ENCODE measurements at places on chromosomes 12 and 14.

- no peak for DNase-seq
These were observed 22.3 kb upstream of the BCDIN3D start for GRCh38 chr12:49865109-49865781.

DNA sequence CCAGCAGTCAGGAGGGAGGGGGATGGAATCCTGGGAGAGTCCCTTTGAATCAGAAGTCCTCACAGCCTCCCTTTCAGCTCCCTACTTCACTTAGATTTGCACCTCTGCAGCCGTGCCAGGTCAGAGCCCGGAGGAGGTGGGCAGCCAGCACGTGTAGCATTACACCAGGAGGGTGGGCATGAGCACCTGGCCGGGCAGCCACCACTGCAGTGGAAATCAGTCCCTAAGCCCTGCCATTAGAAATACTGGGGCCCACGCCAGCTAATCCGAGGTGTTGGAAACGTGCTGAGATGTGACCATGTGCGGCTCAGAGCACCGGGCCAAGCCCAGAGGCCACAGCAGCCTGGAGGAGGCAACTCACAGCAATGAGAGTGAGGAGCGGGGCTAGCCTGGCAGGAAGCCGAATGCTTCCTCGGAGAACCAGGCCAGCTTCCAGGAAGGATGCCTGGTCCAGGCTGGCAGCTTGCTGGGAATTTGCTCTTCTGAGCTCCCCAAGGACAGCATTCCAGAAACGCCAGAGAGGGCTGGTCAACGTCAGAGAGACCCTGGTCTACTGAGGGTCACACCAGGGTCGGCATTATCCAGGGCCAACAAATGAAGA is 9.4 kb upstream of the CACNA2D4 start:
- no peak for DNase-seq

GRCh38 chr12:93621986-93622385 is 49.5 kb downstream of the SOCS2 start:
- DNase-seq = no peak

DNA sequence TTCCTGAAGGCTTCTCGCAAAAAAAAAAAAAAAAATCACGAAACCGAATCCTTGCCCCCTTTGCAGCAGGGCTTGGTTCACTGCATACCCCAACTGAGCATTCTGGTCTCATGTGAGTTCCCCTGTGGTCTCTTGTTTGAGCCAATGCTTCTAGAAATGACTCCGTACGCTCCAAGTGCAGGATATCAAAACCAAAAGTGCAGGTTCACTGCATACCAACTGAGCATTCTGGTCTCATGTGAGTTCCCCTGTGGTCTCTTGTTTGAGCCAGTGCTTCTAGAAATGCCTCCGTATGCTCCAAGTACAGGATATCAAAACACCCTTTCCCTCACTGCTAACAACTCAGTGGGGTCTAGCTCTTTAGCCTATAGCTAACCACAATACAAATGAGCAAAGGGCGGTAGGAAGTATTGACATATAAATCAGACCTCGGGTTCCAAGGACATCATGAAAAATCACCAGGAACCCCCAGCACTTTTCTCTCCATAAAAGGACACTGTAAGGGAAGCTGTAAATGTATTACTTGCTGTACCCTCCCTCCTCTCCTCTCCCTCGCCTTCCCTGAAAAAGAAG is 206.3 kb upstream of the NOS1 start:
- DNase-seq = no peak

DNA sequence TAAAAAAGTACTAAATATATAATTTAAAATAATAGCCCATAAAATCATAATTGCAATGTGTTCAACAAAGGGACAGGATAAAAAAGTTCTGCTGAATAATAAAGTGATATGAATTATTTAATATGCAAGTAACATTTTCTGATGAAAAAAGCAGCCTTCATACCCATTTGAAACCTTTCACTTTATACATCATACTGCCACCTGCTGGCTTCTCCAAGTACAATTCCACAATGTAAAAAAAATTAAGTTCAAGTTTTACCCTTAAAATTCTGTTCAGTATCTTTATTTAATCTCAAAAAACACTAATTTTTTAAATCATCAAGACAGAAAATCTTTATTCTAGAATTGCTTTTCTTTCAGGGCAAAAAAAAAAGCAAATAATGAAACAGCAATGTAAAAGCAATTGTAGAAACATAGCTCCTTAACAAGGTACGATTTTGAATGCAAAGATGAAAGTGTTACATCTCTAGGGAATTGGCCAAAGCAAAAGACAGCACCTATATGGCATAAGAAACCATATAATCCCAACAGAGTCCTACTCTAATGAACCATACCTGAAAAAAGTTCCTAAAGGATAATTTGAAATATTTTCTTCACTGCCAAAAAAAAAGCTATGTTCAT is 15.0 kb downstream of the MDM1 start:
- peak; percentile 56 for DNase-seq

GRCh38 chr12:46920499-46920898 is 94.7 kb upstream of the SLC38A4 start:
- DNase-seq = no peak

- DNase-seq = no peak
These were observed 287.8 kb upstream of the KITLG start for GRCh38 chr12:88868050-88868449.

GRCh38 chr14:69680297-69680696 is 68.9 kb downstream of the SUSD6 start:
- DNase-seq = no peak

DNA sequence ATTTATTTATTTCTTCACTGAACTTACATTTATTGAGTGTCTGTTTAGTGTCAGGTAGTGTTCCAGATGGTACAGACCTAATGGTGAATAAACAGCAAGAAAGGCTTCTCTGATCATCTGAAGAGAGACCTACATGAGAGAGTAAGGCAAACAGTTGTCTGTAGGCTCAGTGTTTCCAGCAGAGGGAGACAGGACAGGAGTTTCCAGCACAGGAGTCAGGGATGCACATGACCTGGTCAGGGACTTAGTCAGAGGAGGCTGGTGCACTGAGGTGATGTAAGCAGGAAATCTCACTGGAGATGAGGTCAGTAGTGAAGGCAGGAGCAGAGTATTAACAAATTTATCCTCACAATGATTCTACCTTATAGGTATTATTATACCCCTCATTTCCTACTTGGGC is 233.2 kb downstream of the MDGA2 start:
- DNase-seq = peak; percentile 37

- DNase-seq = peak; percentile 79
These were observed 126.9 kb upstream of the KRAS start for GRCh38 chr12:25377469-25378177.

DNA sequence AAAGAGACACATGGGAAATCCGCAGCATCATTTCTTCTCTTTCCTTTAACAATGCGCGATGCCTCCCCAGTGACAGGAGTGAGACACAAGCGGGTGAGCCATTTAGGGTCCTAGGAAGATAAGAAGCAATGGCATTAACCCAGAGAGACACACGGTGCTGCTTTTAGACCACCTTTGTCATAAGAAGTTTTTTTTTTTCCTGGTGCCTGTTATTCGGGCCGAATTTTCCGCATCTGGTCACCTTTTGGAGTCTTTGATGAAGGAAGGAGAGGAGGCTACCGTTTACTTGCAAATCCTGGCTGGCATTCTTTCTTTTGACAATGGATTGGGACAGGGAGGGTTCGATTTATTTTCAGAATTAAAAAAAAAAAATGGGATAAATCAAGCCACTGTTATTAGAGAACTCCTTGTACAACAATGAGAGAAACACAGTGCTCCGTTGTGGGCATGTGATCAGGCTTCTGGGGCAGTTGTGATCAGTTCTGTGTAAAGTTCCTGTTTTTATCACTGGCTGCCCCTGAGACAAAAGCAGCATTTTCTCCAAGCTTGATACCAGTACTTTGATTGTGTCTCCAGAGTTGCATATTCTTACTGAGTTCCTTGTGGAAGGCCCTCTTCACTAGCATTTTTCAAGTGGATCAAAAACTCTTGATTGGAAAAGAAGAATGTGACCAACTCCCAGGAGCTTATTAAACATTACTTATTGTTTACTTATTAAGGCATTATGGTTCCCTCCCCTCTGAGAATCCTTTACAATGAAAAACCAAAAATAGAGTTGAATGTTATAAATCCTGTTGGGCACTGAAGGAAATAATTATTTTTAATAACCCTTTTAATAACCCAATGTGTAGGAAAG is 1.1 kb downstream of the DIP2B start:
- peak; percentile 28 for DNase-seq

DNA sequence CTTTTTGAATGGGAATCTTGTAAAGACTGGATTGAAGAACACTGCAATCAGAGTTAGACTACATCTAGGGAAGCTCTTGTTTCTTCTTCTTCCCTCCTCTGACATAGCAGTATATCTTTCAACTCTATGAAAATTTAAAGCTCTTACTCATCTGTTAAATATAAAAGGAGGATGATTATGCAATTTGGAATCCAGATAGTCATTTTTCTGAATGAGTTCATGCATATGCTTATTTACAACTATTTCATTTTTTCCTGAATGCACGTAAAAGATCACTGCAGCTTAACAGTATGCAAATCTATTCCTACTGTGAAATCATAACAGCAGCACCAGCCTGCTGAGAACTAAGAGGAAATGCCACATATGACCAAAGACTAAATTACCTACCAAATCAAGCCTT is 133.5 kb upstream of the TMCC3 start:
- peak; percentile 67 for DNase-seq

- no peak for DNase-seq
These were observed 28.6 kb downstream of the PACS2 start for GRCh38 chr14:105343194-105343593.

- DNase-seq = peak; percentile 96
These were observed 824 bp downstream of the TBK1 start for GRCh38 chr12:64452559-64453329.

DNA sequence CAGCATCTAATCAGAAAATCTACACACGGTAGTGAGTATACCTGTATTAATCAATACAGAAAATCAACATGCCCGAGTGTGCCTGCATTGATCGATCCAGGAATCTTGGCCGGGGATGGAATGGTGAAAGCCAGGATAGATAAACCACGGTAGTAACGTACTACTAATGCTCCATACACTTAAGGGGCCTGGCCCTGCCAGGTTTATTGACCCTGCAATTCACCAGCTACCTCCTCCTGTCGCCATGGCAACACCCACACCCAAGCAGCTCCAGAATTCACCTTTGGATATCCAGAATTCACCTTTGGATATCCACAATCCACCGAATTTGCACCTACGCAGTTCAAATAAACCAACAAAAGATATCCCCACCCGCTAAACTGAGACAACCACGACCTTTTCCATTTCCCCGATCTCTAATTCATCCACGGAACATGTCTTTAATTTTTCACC is 14.8 kb upstream of the CALM1 start:
- DNase-seq = no peak

DNA sequence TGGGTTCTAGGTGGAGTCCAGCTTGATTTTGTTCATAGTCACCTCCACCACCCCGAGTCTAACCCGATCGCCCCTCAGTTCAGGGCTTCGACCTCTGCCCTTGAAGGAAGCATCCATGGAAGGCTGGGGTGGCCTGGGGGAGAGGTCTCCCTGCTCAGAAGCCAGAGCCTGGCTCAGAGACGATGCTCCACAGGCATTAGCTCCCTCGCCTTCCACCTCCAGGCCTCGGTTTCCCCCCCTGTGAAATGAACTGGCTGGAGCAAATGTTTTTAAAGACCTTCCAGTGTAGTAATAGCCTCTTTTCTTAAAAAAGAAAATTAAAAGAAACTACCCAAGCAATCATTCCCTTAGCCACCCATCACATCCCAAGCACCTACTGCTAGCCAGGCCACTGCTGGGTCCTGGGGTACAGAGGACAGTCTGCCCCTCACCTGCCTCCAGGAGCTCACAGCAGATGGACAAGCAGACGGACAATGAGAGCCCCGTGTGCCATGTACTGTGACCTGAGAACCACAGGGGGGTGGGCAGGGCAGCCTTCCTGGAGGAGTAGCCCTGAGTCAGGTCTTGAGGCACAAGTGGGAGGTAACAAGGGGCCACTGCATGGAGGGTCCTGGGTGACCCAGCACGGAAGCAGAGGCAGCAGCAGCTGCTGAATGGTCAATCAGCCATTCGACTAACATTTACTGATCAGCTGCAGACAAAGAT is 42.3 kb upstream of the EML1 start:
- DNase-seq = no peak

- no peak for DNase-seq
These were observed 87.6 kb downstream of the EML1 start for GRCh38 chr14:99880651-99881420.

- DNase-seq = no peak
These were observed 10.4 kb downstream of the SLC15A4 start for GRCh38 chr12:128813392-128813791.

GRCh38 chr12:78864403-78864869 is at the start of gene SYT1:
Gene SYT1 (plus strand): TSS chr12:78864774.
- peak; percentile 91 for DNase-seq

GRCh38 chr12:49974231-49974675 is 1.5 kb downstream of the AQP6 start:
- DNase-seq = peak; percentile 41

- DNase-seq = no peak
These were observed 57.3 kb upstream of the E2F7 start for GRCh38 chr12:77122661-77123060.

DNA sequence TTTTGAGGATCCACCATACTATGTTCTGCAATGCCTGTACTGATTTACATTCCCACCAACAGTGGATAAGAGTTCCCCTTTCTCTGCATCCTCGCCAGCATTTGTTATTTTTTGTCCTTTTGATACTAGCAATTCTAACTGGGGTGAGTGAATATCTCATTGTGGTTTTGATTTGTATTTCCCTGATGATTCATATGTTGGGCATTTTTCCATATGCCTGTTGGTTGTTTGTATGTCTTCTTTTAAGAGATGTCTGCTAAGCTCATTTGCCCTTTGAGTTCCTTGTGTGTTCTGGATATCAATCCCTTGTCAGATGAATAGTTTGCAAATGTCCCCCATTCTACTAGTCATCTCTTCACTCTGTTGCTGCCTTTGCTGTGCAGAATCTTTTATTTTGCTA is 49.0 kb upstream of the MSRB3 start:
- peak; percentile 77 for DNase-seq

DNA sequence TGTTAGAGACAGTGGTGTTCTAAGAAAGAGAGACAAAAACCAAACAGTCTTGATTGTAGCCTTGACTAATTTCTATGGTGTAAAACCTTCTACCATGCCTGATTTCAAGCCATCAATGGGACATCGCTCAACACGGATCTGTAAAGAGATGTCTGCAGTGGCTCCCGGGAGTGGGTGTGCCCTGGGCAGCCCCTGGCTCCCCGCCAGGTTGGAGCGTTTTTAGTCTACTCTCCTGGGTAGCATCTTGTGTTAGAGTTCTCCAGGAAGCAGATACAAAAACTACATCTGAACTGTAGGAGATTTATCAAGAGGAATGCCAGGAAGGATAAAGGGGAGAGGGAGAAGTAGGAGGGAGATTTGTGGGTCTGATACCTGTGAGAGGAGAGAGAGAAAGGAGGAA is 1212.9 kb downstream of the BCL11B start:
- no peak for DNase-seq
